ENCODE measurements at places on chromosomes 4 and X. TPM values are rescaled to one million over a fixed set of nuclear protein-coding genes. Genes with fewer than 3 reads are reported as not detected.
A peak's percentile ranks its signal among the peaks of the same experiment; 100 is the strongest.

GRCh38 chr4:150518559-150518958 is 63.4 kb upstream of the MAB21L2 start:
- no peaks in the 10 kb centered on the region for H3K27me3 ChIP-seq
- no peak for DNase-seq
- no peak overlapping the region for H3K4me3 ChIP-seq
- no peaks in the 10 kb centered on the region for H3K4me1 ChIP-seq
- no peaks in the 10 kb centered on the region for H3K36me3 ChIP-seq
- no peak overlapping the region for H3K27ac ChIP-seq

DNA sequence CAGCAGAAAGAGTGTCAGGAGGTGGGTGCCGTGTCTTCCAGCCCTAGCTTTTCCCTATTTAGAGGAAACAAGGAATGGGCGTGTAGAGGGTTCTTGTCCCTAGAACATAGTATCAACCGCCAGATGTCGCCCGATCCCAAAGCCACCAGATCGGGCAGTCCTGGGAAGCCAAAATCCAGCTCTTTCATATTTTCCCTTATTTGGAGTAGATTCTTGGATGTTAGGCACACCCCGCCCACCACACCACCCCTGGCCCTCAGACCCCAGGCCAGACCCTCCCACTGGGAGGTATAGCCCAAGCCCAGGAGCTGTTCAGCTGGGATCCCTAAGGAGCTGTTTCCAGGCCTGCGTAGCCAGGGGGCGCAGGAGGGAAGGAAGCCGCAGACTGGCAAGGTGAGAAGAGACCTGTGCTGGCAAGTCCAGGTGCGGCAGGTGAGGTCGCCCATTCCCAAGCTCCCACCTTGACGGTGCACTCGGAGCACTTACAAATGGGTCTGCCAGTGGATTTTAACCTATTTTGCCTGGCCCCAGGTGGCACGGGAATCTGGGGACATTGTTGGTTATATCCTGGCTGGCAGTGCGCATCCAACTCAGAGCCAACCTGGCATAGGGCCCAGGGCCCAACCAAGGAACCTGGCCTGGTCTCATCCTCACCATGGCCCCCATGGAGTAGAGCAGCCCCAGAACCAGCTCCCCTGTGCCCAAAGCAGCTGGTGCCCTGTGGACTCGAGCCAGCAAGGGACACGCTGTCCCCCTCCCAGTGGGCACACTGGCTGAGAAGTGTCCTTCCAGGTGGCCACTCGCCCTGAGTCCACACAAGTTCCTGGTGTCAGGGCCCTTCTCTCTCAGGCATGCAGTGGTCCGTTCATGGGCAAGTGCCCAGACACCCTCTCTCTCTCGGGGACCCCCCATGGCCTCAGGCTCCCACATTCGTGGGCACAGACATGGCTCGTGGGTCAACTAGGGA is 811 bp downstream of the FLNA start:
- H3K27me3 ChIP-seq: no peaks in the 10 kb centered on the region
- peaks cover 39% of the 10 kb centered on the region for H3K4me1 ChIP-seq
- no peak for DNase-seq
- H3K36me3 ChIP-seq: peaks cover 9% of the 10 kb centered on the region

DNA sequence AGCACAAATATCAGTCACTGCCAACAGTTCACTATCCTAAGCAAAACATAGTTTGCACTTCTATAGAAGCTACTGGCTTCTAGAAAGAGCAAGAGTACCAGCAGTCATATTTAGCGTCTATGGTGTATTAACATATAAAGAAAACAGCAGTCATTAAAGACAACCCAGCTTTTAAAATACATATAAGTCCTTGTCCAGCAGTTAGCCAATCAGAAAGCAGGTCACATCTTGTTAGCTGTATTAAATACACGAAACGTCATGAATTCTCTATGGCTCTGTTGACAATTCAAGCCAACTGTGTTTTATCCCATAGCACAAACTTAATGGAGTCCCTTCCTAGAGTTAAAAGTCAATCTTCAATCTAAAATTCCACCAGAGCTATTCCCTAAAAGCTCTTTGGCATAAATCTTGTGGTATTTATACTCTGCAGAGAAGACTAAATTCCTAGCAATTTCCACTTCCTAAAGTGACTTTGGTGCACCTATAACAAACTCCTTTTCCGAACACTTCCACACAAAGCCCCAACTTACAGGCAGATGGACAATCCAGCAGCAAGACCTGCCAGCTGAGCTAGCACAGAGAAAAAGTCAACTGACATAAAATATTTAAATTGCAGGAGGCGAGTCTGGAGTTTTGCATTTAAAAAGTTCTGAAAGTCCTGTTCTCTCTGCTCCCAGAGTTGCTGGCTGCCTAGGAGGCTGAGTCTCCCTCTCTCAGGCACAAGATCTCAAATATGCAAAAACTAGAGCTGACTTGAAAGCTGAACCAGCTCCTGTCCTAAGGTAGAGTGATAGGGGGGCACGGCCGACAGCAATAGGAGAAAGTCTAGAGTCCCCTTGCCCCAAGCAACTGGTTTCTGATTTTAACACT is 1.3 kb downstream of the LDB2 start:
- H3K27me3 ChIP-seq: no peaks in the 10 kb centered on the region
- peaks cover 19% of the 10 kb centered on the region for H3K4me1 ChIP-seq
- peak overlapping the region; percentile 65 for H3K4me3 ChIP-seq

Gene PCDH10
- 0.57 TPM for total RNA-seq
